Caki2 (cell line): ENCODE measurements at places on chromosomes 16 and 17. TPM values are rescaled to one million over a fixed set of nuclear protein-coding genes. Genes with fewer than 3 reads are reported as not detected.

GRCh38 chr16:27978876-27979275 lies 84.6 kb downstream of the GSG1L start:
- DNase-seq: no peak

GRCh38 chr16:69633375-69633774 lies 67.6 kb downstream of the NFAT5 start:
- no peak for DNase-seq

- DNase-seq: no peak
Measured at GRCh38 chr17:69961501-69962145, 113.4 kb upstream of the KCNJ16 start.

DNA sequence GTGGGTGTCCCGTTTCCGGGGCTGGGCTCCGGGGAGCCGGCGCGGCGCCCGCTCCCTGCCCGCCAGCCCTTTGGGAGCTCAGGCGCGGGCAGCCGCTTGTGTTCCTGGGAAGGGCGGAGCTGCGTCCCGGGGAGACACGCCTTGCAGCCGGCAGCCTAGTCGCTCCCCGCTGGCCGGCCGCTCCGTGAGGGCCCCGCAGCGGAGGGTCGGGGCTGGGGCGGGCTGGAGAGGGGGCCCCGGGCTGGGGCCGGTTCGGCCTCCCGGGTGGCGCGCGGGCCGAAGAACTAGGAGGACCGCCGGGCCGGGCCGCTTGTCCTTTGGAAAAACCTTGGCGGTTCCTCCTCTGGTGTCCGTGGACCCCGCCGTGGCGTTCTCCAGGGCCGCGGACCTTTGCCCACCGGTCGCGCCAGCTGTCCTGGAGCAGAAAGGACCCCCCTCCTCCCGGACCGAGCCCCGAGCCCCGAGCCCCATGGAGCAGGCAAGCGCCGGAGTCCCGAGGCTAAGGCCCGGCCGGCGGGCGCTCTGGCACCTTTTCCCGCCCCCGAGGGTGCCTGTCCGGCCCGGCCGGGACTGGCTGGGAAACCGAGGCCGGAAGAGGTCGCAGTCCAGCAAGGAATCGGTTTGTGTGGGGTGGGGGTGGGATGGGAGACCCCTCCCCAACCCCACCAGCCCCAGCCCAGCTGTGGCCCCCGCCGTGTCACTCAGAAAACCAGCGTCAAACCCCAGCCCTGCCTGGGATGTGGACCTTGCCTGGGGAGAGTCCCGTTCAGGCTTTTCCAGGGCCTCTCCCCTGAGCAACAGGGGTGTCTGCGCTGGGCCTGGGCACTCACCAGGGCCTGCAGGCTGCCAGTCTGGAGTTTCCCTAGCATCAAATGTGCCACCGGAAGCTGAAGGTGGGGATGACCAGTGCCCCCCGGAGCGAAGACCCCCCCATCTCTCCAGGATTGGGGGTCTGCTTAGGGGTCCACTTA lies 6.8 kb upstream of the TBC1D3B start:
- DNase-seq: peak; percentile 56

Gene CARD14
- not detected in 2 replicates for total RNA-seq

DNA sequence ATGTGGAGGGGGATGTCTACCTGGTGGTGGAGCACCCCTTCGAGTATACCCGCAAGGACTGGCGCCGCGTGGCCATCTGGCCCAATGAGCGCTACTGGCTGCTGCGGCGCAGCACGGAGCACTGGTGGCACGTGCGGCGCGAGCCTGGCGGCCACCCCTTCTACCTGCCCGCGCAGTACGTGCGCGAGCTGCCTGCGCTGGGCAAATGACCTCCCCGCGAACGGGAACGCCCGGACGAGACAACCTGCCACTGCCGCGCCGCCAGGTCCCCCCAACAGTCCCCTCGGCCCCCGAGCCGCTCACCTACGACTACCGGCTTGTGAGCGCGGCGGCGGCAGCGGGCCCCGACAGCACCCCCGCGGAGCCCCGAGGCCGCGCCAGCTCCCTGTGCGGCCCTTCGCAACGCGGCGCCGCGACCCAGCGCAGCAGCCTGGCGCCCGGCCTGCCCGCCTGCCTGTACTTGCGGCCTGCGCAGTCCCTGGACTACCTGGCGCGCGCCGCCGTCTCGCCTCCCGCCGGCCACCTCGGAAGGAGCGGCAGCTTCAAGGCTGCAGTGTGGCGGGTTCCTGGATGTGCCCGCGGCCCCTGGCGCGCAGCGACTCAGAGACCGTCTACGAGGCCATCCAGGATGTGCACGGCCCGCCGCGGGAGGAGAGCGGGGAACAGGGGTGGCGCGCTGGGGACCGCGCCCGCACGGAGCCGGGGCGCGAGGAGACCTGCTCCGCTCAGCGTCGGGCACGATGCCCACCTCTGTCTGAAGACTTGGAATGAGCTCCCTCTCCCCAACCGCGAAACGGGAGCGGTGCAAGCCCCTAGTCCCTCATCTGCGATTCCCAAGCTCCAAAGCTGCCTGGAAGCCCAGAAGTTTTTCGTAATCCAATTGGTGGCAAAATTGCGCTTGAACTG lies 48.7 kb upstream of the AMZ2 start:
- DNase-seq: no peak

GRCh38 chr16:649631-650030 lies 466 bp downstream of the WDR90 start:
- DNase-seq: no peak

DNA sequence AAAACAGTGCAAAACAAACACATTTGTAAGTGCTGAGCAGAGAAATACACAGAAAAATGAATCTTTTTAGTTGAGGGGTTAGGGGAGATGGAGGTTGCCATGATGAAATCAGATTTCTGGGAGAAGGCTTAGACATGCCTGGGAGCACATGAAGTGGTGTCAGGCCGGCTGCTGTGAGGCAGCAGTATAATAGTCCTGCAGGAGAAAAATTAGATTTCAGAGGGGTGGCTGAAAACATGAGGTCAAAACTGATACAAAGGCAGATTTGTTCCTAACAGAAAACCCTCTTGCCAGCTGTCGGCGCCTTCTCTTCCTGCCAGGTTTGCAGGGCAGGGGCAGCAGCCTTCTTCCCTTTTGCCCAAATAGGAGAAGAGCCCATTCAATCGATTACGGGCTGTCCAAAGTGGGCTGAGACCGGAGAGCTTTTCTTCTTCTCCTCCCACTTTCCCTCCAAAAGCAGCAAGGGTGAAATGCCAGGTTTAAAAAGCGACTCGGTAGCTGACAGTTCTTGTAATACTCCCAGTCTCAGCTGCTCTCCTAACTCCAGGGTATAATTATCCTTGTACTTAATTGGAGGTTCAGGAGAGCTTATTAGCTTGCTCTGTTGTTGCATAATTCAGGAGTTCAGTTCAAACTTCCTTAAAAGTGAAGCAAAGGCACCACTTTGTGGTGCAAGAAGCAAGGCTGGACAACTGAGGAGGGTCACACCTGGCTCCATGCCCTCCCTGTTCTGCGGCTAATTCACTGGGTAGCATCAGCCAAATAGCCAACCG lies 80.0 kb downstream of the PCTP start:
- no peak for DNase-seq

DNA sequence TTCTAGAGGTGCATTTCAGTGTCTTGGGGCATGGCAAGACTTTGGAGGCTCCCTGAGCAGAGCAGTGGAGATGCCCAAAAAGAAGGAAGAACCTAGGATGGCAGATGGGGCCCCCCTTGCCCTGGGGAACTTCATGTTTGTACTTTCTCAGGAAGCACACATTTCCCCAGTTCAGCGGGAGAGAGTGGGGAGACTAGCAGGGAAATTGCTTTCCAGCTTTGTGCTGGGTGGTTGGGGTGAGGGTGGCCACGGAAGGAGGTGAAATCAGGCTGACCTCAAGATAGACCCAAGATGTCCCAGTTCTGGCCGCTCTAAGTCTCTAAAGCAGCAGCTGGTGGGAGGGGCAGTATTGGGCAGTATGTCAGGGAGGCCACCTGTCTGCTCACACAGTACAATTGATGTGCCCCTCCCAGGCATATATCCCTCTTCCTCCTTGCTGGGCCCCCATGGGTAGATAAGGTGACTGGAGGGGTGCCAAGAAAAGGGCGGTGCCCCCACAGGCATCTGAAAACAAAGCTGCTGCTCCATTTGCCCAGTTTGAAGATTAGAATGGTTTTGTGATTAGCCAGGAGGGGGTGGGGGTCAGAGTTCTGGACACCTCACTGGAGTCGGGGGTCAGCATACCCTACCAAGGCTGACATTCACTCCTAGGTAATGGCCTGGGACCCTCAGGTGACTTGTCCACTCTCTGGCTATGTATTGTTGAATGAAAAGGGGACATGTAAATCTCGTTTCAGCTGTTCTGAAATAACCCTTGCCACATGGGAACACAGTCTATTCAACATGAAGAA lies 17.1 kb upstream of the NAGLU start:
- DNase-seq: peak; percentile 59

Gene HSF5
- not detected in 2 replicates for total RNA-seq

DNA sequence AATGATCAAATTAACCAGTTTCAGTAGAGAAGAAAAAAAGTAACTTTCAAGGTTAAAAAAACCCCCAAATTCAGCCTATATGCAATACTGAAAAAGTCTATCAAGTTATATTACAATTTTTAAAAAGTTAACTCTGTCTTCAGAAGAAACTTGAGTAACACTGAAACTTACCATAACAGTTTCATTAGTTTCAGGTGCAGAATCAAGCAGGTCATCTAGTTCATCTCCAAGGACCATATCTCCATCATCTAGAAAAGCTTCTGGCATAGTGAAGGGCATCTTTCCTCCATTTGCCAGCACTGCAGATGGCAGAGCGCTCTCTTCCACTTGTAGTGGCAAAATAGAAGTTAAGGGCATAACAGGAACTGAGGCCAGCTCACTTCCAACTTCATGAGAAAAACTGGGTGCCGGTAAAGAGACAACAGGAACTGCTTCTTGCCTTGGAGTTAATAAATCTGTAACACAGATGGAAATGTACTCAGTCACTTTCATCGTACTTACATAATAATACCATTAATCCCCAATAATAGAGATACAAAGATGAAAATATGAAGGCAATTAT lies 22.9 kb downstream of the ZC3H7A start:
- no peak for DNase-seq

Gene CCL4L2
- total RNA-seq: not detected in 2 replicates

Gene FAM20A
- total RNA-seq: not detected in 2 replicates

Gene SCRN2
- 46.0 and 52.3 TPM in 2 replicates for total RNA-seq

- DNase-seq: no peak
Measured at GRCh38 chr17:77735081-77735565, 223.4 kb upstream of the TNRC6C start.

Gene CBFA2T3
- 0.27 TPM in 1 of 2 replicates, not detected in the other for total RNA-seq

DNA sequence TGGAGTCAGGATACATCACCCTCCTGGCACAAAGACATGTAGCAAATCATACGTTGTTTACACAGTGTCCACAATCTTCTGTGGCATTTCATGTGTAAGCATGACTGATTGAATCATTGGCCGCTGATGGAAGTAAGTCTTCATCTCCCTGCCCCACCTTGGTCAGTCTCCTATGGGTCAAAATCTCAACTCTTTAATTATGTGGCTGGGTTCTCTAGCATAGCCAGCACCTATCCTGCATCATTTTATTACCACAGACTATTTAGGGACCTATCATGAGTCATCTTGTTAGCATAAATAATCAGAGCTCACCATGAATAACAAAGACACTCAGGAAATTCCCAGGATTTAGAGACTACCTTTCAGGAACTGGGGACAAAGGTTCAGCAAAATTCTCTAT lies 15.9 kb downstream of the TANC2 start:
- no peak for DNase-seq

- DNase-seq: no peak
Measured at GRCh38 chr16:87979352-87979751, 28.1 kb downstream of the BANP start.

DNA sequence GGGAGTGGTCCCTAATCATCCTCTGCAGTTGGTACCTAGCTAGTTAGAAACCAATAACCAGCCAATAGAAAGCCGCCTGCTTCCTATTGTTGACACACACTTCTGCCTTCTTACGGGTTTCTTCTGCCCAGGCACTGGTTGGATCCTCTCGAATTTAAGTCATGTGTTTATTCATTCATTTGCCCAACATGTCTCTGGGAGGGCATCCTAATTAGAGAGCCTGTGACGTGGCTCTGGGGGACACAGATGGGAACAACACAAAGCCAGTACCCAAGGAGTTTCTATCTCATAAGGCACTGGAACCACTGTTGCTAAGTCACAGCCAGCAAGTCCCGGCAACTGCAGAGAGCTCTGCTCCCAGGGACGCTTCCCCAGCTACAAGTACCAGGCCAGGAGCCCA lies 300.7 kb upstream of the TNRC6C start:
- DNase-seq: no peak

Gene FAM234A
- 168 and 231 TPM in 2 replicates for total RNA-seq

- DNase-seq: no peak
Measured at GRCh38 chr16:52634528-52634927, 87.6 kb upstream of the TOX3 start.

DNA sequence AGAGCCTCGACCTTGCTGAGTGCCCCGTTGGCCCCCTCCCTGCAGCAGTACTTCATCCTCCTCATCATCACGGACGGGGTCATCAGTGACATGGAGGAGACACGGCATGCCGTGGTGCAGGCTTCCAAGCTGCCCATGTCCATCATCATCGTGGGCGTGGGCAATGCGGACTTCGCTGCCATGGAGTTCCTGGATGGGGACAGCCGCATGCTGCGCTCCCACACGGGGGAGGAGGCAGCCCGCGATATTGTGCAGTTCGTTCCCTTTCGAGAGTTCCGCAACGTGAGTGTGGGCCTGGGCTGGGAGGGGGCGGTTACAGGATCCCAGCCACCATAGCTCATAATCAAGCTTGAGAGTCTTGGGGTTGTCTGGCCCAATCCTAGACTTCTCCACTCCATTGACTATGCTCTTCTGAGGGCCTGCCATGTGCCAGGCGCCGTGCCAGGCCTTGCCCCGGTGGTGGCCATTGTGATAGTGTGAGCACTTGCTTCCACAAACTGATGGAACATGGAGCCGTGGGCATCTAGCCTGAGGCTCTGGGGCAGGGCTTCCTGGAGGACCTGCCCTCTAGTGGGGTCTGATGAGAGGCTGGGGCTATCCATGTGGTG lies 39.7 kb downstream of the PSME3IP1 start:
- no peak for DNase-seq

Gene NETO2
- 33.0 and 35.1 TPM in 2 replicates for total RNA-seq

DNA sequence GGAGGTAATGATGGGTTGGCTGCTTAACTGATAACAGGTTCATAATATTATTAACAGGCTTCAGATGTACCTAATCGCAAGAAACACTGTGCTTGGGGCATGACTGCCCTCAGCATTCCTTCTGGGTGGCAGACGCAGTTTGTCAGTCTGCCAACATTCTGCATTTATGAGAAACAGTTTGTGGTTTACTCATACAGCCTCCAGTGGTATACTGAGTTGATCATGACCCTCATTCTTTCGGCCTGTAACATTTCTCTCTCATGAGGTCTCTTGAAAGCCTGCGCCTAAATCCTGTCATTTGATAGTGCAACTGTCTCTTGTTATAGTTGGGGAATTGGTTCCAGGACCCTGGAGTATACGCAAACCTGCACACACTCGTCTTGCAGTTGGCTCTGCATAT lies 4.9 kb upstream of the RUSF1 start:
- DNase-seq: peak; percentile 31

GRCh38 chr16:67199808-67200198 lies 872 bp downstream of the ELMO3 start:
- no peak for DNase-seq
